Occipital lobe (tissue), 3 donors: ENCODE measurements at places on chromosomes 7 and 10. TPM values are rescaled to one million over a fixed set of nuclear protein-coding genes. Genes with fewer than 3 reads are reported as not detected.

GRID2IP gene
- total RNA-seq, result 1.2 TPM

PLXNA4 gene
- total RNA-seq, result 103 TPM

SLC26A5 gene
- total RNA-seq, result not detected

SPAG6 gene
- 1.2 TPM for total RNA-seq

ZNF22 gene
- 48.8 TPM for total RNA-seq

CTAGE8 gene
- total RNA-seq, result not detected

ENKUR gene
- total RNA-seq, result 5.0 TPM

PAXIP1 gene
- 10.3 TPM for total RNA-seq

ARHGAP22 gene
- total RNA-seq, result 2.2 TPM
